AG09319 (cell line): ENCODE measurements at places on chromosomes 2 and 18.

DNA sequence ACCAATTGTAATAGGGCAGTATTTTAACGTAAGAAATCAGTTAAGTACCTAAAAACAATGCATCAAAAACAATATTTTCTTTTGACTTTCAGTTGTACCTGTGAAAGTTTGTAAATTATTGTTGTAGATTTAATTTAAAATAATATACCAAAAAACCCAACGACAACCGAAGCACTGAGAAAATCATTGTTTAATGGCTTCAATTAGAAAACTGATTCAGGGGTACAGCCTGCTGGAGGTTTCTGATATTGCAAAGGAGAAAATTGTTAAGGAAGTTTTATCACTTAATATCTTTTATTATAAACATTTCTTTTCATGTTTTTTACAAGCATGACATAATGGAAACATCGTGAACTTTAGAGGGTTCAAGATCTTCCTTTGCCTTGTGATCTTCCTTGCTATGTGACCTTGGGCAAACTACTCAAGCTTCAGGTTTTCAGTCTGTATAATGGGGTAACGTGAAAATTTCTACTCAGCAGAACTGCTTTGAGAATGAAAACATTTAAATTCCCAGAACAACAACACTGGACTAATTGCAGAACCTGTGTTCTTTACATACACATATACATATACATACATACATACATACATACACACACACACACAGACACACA lies 76.3 kb upstream of the GLS start:
- DNase-seq, result no peak

DNA sequence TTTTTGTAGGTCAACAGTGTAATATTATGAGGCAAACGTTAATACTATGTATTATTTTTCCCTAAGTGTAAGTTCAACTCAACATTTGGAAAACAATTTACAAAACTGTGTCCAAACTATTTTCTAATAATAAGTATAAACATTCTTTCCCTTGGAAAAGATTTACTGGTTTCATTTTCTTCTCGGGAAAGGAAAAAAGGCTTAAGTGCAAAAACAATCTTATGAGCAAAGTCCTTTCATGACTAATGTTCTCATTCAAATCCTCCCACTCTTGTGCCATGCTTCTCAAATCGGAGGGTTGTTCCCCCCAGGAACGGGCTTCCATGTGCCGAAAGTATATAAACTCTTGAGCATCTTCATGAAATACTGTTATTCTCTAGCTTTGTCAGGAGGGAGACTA lies 19.8 kb upstream of the L3MBTL4 start:
- no peak for DNase-seq

DNA sequence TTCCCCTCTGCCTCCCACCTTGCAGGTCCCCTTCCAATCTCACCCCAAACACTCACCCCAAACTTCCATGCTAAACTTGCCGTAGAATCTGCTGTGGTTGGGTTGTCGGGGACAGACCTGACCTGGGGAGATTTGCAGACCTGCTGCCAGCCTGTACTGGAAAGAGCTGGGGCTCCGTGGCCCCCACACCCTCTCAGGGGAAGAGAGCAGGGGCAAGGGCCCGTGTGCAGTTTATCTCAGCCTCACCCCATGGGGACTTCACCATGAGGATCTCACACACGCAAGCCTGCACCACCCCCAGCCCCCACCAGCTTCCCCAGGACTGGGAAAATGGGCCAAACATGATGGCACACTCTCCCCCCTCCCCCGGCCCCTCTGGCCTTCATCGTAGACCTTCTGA lies 30.7 kb downstream of the KCNIP3 start:
- no peak for DNase-seq

- no peak for DNase-seq
These were observed 23.7 kb downstream of the TBC1D8 start for GRCh38 chr2:101127319-101128056.

DNA sequence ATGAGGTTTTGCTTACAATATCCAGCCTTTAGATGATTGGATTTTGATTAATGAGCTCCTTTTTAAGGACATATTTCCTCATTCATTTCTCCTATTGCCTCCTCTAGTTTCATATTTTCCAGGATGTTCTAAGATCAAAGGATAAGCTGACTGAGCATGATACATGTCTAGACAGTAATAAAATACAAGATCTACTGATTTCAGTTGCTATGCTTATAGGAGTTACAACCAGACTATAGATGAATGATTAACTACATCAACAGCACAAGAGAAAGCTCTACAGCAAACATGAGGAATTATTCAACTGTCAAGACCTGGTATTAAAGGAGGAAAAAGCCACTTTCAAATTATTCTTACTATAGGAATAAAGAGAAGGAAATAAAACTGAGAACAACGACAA lies 85.0 kb upstream of the LINC00305 start:
- no peak for DNase-seq

GRCh38 chr2:9212010-9212635 lies 5.5 kb downstream of the ASAP2 start:
- no peak for DNase-seq

- DNase-seq, result no peak
These were observed 55.4 kb upstream of the CCBE1 start for GRCh38 chr18:59752666-59753065.

- no peak for DNase-seq
These were observed 219.3 kb downstream of the NEDD4L start for GRCh38 chr18:58263055-58263957.

- DNase-seq, result no peak
These were observed 572 bp upstream of the ZNF516 start for GRCh38 chr18:76495435-76496193.

DNA sequence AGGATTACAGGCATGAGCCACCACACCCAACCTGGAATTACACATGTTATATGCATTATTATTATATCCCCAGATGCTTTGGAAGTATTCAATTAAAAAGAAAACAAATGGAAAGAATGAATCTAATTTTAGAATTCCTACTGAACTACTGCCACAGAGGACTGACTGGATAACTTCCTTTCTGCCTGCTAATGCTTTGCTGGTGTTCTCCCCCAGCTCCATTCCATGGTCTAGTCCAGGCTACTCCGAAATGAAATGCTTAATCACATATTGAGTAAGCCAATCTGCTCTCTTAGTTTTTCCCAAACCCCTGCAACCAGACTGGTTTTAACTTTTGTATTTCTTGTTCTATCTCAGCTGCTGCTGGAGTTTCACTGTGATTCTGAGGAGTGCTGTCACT lies 519.1 kb downstream of the SOX11 start:
- no peak for DNase-seq

- no peak for DNase-seq
These were observed 100.7 kb upstream of the ID2 start for GRCh38 chr2:8581234-8581561.

DNA sequence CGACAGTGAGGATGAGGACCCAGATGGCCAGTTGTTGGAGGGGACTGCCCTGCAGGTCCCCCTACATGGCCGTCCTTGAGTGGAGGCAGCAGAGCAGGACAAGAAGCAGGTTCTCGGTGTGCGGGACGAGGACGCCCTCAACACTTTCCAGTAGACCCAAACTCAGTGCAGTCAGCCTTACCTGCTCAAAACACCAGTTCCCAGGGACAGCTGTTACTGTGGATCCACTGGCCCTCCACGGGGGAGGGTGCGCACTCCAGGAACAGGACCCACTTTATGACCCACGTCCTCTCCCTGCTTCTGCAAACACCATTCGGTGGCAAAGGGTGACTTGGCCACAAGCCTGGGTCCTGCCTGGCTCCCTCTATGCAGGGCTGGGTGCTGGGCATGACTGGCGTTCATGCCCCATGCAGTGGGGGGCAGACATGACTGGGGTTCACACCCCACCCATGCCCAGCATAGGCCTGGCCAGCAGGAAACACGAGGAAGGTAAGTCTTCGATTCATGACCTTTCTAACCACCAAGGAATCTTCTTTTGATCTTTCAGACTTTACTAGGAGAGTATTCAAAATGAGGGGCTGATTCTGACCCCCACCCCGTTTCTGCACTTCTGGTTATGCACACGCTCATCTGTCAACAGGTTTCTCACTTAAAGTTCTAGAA lies 233.7 kb downstream of the HDAC4 start:
- DNase-seq, result no peak
